ENCODE measurements at places on chromosomes 13 and 19.

DNA sequence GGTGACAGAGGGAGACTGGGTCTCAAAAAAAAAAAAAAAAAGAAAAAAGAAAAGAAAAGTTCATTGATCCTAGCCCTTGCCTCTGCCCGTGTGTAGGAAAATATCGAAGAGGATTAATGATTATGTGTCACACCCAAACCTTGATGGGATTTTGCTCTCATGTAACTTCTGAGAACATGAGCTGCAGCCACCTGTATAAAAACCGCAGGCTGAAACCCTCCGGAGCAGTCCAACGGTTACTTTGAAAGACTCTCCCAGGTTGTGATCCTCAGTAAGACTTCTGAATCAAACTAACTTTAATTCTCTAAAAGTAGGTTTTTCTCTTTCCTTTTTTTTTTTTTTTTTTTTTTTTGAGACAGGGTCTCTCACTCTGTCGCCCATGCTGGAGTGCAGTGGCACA lies 4.3 kb upstream of the PSMC4 start:
- DNase-seq, result no peak

GRCh38 chr19:11507370-11508078 lies 1.9 kb upstream of the ZNF653 start:
- no peak for DNase-seq

DNA sequence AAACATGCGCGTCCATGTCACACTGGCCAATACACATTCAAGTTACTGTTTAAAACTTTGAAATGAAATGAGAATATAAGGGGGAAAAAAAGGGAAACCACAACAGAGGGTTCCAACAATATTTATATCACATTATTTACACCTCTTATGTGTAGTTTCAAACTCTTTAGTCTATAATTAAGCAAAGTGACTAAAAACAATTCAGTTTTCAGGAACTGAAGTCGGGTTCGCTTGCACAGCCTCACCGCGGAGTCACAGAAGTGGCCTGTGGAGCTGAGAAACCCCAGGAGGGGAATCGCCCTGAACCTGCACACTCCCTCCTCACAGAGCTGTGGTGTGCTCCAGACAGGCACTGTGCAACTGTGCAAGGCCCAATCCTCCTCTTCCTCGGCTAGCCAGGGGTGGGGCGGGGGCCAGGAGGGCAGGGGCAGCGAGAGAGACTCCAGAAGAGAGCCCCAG lies 75.9 kb downstream of the STK24 start:
- DNase-seq, result no peak

GRCh38 chr13:112210371-112210770 lies 143.4 kb downstream of the SOX1 start:
- DNase-seq, result no peak

- no peak for DNase-seq
Observed at GRCh38 chr13:113561417-113562084, 23.0 kb upstream of the TFDP1 start.

GRCh38 chr19:3687774-3688706 lies 12.2 kb downstream of the PIP5K1C start:
- no peak for DNase-seq

DNA sequence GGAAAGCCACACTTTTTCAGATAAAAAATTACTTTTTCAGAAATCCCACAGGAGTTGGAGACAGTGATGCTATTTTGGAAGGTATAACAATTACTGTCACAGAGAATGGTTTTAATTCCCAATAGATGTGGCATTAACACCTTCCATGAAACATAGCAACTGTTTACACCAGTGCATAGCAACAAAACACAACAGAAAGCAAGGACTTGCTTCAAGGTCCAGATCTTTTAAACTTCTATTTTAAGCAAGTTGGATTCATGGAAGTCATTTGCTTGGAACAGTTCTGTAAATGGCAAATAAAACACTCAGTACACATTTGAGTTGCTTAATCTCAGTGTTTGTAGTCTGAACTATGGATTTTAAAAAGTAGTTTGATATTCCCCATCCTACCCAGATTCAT lies 385.9 kb upstream of the SPRY2 start:
- peak; percentile 67 for DNase-seq

- no peak for DNase-seq
Observed at GRCh38 chr19:4452230-4452990, 5.2 kb downstream of the UBXN6 start.

DNA sequence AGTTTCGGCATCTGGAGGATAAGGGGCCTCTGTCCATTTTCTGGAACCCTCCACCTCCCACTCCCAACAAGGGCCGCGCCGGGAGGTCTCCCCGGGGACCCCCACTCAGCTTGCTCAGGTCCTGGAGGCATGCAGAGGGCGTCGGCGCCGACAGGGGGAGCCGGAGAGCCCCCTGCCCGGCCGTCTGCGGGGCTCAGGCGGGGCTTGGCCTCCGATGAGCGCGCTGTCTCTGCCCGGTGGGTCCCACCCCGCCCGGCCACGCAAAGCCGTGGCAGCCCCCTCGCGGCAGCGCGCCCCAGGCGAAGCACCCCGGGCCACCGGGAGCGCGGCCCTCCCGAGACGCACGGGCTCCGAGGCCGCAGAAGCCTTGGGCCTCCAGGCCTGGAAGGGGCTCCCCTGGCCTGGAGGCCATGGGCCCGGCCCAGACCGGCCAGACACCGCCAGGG lies 149.7 kb upstream of the ZNF536 start:
- peak; percentile 17 for DNase-seq

DNA sequence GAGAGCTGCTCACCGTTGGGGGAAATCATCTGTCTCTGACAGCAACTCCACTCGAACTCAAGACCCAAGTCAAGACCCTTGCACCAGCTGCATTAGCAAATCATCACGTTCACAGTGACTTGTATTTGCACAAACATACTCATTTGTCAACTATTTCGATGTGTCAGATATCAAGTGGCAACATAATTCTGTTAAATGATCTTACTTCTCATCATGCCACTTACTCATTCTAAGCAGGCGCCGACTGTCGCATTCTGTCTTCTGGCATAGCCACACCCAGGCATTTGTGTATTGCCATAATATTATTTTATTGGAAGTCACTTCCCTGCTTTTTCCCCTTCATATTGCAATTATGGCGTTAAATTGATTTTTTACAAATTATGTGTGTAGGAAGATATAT lies 23.0 kb upstream of the ATP1A3 start:
- DNase-seq, result no peak

GRCh38 chr19:58450856-58451357 lies 515 bp upstream of the ZNF324B start:
- no peak for DNase-seq

GRCh38 chr19:38320969-38321339 lies 1.3 kb downstream of the KCNK6 start:
- DNase-seq, result no peak

DNA sequence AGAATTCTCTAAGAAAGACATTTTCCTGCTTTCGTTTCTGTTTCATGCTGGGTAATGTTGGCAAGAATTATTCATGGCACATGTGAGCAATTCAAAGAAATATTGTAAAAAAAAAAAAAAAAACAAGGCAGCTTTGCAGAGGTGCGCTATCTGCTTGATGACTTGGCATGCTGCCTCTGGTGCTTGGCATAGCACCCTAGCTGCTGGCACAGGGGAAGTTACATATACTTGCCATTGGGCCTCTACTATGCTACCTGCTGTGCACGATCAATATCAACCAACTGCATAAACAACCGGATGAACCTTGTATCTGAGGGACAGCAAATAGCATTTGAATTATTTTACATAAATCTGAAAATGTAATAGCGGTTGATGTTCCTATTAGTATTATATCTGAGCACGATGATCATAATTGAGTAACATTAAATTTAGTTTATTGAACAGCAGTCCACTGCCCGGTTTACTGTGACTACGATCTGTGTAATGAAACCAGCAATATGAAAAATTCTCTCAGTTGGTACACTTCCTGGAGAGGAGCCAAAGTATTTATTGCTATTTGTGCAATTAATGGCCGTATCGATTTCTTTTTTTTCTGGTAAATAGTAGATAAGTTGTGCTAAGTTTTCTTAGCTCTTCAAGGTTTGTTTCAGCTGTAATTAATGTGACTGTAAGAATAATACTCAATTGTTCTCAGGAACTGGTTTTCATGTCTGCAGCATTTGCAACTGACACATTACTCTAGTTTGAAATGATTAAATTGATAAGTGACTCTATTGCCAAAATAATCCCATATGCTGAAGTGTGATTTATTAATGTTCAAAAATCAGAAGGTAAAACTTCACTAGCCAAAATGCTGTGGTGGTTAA lies 717.3 kb downstream of the DACH1 start:
- DNase-seq, result no peak

Measured in muscle of back (tissue), 13 donors.